Colonic mucosa (tissue), 4 donors: ENCODE measurements at places on chromosomes 3 and 15.
A peak's percentile ranks its signal among the peaks of the same experiment; 100 is the strongest.

DNA sequence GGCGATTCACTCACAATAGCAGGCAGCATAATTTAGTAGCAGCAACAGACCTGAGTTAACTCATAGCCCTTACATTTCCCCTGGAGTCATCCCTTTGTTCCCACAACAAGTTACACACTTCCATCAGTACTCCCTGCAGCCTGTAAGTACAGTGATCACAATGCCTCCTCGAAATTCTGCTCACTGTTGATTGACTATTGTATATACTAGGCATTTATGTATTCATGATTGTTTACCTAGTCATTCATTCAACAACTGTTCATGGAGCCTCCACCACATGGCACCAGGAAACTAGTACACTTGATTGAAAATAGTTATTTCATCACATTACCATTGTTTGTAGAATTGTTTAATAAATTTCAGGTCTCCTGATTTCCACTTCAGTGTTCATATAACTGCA lies 71.4 kb upstream of the P3H2 start:
- no peak for DNase-seq

DNA sequence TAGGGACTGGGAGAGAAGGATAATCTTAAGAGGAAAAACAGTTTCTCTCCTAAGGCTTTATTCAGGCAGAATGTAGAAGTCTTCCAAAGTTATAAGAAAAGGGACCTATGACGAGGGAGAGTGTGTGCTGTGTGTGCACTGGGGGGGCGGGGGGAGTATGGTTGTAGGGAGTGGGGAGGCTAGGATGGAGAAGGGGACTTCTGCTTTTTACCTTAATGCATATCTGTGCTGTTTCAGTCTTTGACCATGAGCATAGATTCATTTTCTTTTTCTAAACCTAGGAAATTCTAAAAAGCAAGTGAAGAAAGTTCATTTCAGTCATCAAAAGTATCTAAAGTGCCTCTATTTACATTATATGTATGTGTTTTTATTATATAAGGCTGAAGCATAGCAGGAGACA lies 52.6 kb upstream of the RASA2 start:
- DNase-seq, result no peak

DNA sequence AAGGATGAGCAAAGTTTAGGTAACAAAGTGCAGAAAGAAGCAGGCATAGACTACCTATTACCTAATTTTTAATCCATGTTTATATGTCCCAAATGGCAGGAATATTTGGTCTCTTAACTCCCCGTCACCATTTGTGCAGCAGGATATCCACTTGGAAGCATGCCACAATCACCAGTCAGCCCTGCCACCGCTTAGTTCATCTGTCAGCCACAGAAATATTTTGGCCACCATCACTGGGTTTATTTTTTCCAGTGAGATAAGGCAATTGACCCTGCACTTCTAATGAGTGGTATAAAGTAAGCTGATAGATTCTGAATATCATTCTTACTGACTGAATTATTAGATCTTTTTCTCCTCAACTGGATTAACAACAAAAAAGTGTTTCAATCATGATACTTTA lies 152.9 kb upstream of the SOX2 start:
- no peak for DNase-seq

DNA sequence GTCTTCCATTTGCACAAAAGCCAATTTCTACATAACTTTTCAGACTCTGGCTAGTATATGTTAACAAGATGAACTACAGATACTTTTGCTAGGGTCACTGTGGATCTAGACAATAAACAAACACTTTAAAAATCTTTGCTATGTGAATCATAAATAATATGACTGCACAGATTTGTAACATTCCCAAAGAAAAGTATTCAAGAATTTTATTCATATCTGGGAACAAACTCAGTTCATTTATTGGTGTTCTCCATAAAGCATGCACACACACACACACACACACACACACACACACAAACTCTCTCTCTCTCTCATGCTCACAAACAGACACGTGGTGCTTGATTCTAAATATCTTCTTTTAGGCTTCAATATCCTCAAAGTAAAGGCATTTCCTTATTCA lies 18.8 kb upstream of the THRB start:
- DNase-seq, result no peak

DNA sequence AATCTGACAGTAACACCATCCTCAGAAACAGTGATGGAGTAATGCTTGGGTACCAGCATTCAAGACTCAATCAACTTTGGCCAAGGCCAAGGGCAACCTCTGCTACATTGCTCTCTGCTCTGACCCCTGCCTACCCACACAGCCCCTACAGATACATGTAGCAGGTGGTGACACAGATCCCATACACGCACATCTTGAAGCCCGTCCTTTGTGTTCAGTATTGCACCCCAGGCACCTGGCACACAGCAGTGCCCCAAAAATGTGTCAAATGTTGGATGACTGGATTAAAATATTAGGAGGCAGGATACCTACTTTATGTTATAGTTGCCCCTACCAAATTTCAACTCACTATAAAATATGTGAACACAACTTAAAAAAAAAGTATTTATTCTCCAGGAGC lies 139.3 kb upstream of the ICE2 start:
- DNase-seq, result no peak

DNA sequence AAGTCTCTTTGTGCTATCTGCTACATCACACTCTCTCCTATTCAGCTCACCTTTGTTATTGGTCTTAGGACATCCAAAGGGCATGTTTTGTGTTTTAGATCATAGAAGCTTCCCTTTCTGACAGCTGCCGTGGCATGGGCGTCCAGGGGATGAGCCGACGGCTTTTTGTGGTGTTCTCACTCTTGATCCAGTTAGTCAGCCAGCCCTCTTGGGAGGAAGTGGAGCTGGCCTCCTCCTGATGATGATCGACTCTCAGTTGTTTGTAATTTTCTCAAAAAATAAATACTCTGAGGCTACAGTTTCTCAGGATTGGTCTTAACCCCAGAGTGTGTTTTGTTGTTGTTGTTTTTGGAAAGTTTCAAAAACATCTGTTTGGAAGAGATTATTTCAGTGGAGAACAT lies 34.4 kb downstream of the BOC start:
- DNase-seq, result no peak

- no peak for DNase-seq
Measured at GRCh38 chr3:123941121-123941520, 19.9 kb downstream of the CCDC14 start.

- DNase-seq, result peak; percentile 70
Measured at GRCh38 chr3:111717601-111718000, 122.5 kb upstream of the ZBED2 start.

DNA sequence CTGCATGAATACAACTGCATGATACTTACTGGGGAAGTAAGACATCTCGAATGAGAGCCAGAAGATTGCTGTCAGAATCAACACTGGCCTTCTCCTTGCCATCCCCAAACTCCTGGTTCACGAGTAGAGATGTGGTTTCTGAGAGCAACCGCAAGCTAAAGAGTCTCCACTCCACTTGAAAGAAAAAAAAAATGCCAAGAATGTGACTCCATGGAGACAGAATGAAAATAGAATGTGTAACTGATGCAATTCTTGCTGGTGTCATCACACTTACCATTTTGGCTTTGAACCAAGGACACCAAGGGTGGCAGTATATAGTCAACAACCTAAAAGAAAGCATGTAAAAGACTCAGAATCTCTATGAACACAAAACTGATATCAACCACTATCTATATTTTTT lies 280.4 kb downstream of the ULK4 start:
- no peak for DNase-seq

DNA sequence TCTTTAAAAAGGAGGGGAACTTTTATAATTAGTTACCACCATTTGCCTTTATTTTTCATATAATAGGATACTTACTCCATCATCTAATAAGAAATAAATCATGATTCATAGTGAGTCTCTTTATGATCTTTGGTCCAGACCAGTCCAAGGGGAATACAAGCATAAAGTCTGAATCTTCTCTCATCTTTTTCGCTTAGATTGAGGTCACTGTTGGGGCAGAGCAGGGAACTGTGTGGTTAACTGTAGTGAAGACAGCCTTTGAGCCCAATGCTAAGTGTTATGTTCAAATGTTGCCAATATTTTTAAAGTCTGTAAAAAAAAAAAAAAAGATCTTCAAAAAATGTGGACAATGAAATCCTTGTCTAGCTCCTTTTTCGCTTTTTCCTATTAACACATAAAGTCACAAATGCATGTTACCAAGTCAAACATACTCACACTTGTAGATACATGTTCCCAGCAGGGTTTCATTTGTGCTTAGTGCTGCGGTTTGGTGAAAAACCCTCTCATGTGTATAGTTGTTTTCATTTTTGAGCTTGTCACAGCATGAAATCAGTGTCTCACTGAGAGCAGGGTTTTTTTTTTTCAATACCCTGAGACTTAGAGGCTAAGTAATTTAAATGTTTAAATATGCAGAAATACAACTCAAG lies 72.1 kb downstream of the EPHA3 start:
- no peak for DNase-seq

GRCh38 chr3:188469228-188469885 lies 315.4 kb downstream of the LPP start:
- no peak for DNase-seq

GRCh38 chr15:31273258-31273941 lies 53.2 kb upstream of the KLF13 start:
- no peak for DNase-seq

DNA sequence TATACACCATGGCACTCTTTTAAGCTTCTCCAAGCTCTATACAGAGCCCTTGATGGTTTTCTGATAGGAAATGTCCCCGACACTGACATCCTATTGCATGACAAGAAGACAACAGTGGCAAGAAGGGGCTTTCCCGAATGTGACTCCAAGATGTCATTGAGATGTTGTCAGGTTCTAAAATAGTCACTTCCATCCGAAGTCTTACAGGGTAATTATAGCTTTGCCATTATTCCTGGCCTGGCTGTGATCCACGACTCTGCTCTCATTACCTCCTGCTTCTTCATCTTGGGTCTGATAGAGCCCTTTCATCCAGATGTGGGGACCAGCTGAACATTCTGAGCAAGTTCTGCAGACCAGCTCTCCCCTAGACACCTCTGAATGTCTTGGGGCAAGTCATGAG lies 40.6 kb upstream of the ADAMTS9 start:
- no peak for DNase-seq

- no peak for DNase-seq
Measured at GRCh38 chr3:171056528-171056927, 30.0 kb upstream of the SLC2A2 start.

DNA sequence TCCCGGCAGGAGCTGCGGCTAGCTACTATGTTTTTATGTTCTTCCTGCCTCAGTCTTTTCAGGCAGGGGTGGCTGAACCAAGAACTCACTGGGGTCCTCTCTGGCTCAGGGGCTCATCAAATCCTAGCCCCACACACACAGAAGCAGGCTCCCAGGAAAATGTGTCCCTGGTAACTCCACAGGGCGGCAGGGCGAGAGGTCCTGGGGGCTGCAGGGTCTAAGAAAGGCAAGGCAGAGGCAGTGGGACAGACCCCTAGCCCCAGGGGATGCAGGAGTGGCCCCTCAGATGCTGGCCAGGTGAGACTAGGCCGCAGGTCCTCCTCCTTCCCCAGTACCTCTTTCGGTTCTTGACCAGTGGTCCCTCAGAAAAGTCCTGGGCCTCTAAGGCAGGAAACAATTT lies 48.9 kb downstream of the PTH1R start:
- DNase-seq, result no peak

- DNase-seq, result no peak
Measured at GRCh38 chr3:88046766-88047165, 12.0 kb downstream of the CGGBP1 start.
